Right atrium auricular region (tissue), 2 donors: ENCODE measurements at places on chromosomes 3 and 15.

DNA sequence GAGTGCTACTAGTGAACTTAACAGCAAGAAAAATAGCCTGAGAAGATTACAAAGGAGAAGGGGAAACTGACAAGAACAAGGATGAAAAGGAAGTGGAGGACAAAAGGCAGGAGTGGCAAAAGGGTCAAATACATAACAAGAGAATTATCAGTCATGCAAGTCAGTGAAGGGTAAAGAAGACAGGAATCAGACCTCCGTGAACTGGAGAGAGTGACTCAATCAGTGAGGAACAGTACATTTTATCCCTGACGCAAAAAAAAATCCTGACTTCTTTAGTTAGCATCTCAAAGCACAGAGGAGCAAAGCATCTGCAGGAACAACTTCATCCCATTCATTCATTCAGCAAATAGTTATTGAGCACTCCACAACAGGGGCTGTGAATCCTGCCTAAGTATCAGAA lies 97.8 kb downstream of the SST start:
- H3K27ac ChIP-seq, result no peak overlapping the region
- no peaks in the 10 kb centered on the region for H3K27me3 ChIP-seq
- no peaks in the 10 kb centered on the region for H3K36me3 ChIP-seq
- no peak for DNase-seq

DNA sequence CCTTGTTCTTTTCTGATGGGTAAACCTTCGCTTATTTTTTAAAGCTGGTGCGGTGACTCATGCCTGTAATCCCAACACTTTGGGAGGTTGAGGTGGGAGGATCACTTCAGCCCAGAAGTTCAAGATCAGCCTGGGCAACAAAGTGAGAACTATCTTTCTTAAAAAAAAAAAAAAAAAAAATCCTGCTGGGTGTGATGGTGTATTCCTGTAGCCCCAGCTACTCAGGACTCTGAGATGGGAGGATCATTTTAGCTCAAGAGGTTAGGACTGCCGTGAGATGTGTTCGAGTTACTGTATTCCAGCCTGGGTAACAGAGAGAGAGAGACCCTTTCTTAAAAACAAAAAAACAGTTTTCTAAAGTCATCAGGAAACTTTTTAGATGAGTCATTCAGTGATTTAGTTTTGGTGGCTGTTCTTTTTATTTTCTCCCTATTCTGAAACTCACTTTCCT lies 37.7 kb downstream of the SLMAP start:
- no peaks in the 10 kb centered on the region for H3K36me3 ChIP-seq
- no peak overlapping the region for H3K4me3 ChIP-seq
- DNase-seq, result no peak
- no peaks in the 10 kb centered on the region for H3K4me1 ChIP-seq
- H3K27ac ChIP-seq, result no peak overlapping the region
- H3K27me3 ChIP-seq, result no peaks in the 10 kb centered on the region

DNA sequence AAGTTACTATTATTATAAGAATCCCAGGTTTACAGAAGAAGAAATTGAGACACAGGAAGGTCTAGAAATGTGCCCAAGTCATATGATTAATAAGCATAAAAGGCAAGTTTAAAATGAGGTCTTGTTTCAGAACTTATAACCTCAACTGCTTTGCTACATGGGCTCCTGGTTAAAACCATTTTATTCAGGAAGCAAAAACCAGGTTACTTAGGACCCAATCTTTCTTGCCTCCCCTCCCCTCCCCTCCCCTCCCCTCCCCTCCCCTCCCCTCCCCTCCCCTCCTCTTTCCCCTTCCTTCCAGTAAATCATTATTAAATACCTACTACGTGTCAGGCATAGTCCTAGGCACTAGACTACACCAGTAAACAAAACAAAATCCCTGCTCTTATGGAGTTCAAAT lies 93.9 kb downstream of the NAALADL2 start:
- no peak overlapping the region for H3K27ac ChIP-seq
- no peaks in the 10 kb centered on the region for H3K27me3 ChIP-seq
- DNase-seq, result no peak
- no peaks in the 10 kb centered on the region for H3K36me3 ChIP-seq
- H3K4me3 ChIP-seq, result no peak overlapping the region

DNA sequence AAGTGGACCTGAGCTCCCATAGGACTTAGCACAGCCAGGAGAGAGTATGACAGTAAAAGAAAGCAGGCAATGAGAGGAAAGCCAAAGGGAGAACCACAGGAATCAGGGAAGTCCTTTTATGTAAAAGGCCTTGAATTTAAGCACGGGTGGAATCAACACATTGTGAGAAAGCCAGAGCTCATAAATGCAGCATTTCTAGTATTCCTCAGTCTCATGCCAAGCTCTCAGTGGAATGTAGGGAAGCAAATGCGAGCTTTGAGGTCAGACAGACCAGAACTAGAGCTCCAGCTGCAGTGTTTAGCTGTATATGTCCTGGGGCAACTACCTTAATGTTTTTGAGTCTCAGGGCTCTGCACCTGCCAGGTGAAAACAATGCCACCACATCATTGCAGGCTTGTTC lies 132.1 kb upstream of the TRIM42 start:
- H3K27ac ChIP-seq, result no peak overlapping the region
- no peaks in the 10 kb centered on the region for H3K27me3 ChIP-seq
- H3K4me3 ChIP-seq, result no peak overlapping the region
- no peak for DNase-seq
- no peaks in the 10 kb centered on the region for H3K36me3 ChIP-seq

DNA sequence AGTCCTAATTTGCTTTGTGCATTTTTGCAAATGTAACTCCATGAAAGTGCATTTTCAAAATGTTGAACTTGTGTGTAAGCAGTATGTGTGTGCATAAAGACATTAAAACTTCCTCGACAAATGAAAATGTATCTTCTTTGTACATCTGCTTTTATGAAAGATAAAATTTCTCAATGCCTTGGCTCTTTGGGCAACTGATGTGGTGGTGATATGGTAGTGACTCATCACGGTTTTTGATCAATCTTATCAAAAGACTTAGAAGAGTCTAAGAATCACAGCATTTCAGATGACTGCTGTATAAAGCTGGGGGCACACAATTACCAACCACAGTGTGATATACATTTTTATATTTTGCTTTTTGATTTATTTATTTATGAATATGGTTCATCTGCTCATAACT lies 5.4 kb upstream of the MASP1 start:
- no peak overlapping the region for H3K27ac ChIP-seq
- no peak overlapping the region for H3K4me3 ChIP-seq
- H3K36me3 ChIP-seq, result no peaks in the 10 kb centered on the region
- DNase-seq, result no peak

GRCh38 chr3:45535665-45536064 lies 58.9 kb upstream of the LIMD1 start:
- no peak for DNase-seq
- peaks cover 4% of the 10 kb centered on the region for H3K36me3 ChIP-seq
- H3K4me1 ChIP-seq, result peaks cover 19% of the 10 kb centered on the region
- H3K27ac ChIP-seq, result no peak overlapping the region
- H3K27me3 ChIP-seq, result no peaks in the 10 kb centered on the region

DNA sequence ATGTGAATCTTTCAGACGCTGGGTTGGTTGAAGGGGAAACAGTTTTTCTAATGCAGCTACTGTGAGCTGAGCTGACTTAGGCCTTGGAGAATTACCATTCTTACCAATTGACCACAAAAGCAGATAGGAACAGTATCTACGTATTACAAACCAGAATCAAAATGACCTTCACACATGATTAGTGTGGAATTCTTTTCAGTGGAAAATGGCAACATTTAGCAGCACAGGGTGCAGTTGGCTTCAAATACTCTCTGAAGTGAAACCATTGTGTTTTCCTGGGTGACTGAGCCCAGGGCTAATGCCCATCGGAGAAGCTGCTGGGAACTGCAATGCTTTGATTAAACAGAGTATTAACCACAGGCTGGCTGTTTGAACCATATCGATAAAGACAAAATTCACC lies 40.2 kb upstream of the GOLGA8J start:
- no peak for DNase-seq
- no peak overlapping the region for H3K4me3 ChIP-seq
- H3K36me3 ChIP-seq, result no peaks in the 10 kb centered on the region

DNA sequence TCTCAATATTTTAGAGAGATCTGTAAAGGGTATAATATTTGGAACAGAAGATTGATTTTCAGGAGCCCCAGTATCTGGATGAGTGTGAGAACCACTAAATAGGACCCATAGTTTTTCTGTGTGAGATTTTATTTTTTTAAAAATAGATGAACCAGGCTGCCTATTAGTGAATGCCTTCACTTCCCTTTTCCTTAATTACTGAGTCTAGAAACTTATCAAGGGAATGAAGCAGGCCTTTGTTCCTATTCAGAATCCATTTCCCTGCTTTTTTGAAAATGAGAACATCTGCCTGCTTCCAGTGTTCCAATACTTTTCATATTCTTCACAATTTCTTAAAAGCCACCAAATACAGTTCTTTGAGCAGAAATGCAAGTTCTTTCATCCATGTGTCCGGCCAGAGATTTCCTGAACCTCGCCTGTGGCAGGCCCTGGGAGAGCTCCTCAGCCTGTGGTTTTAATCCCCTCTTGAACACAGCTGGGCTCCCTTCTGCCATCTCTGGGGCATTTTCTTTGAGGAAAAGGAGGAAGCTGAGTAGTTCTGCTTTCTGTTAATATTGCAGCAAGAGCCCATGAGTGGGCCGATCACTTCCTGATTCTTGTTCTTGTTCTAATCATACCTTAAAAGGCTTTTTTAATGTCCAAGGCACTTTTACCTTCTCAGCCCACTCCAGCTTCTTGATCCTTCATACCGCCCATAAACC lies 4.7 kb downstream of the EHD4 start:
- no peaks in the 10 kb centered on the region for H3K27me3 ChIP-seq
- peak; percentile 63 for DNase-seq
- H3K4me3 ChIP-seq, result no peak overlapping the region
- H3K27ac ChIP-seq, result peak overlapping the region; percentile 96
- peaks cover 56% of the 10 kb centered on the region for H3K4me1 ChIP-seq

- no peaks in the 10 kb centered on the region for H3K36me3 ChIP-seq
- no peaks in the 10 kb centered on the region for H3K27me3 ChIP-seq
Measured at GRCh38 chr15:67098768-67099282, 33.4 kb downstream of the SMAD3 start.

- no peak overlapping the region for H3K27ac ChIP-seq
- H3K36me3 ChIP-seq, result peaks cover 73% of the 10 kb centered on the region
- no peak overlapping the region for H3K4me3 ChIP-seq
- H3K27me3 ChIP-seq, result no peaks in the 10 kb centered on the region
- no peak for DNase-seq
Measured at GRCh38 chr15:42955518-42955917, 34.9 kb upstream of the TTBK2 start.

DNA sequence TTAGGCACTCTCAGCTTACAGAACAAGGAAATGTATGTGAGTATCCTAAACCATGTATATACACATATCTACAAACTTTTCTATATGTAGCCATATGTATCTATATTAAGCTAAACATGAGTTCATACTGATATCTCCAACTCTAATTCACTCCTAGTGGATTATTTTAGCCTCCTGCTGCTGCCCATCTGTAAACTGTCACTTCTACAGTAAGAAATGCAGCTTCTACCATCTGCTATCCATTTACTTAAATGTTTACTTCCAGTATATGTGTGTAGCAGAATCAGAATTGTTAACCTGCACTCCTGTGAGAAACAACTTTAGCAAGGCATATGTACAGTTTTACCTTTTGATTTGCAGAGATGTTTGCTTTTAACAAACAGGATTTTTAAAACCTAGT lies 478.5 kb upstream of the CBLB start:
- DNase-seq, result no peak
- no peak overlapping the region for H3K4me3 ChIP-seq
- no peaks in the 10 kb centered on the region for H3K36me3 ChIP-seq
- H3K4me1 ChIP-seq, result peaks cover 11% of the 10 kb centered on the region

- H3K4me3 ChIP-seq, result peak overlapping the region; percentile 72
- H3K4me1 ChIP-seq, result no peaks in the 10 kb centered on the region
- peak overlapping the region; percentile 77 for H3K27ac ChIP-seq
- H3K36me3 ChIP-seq, result no peaks in the 10 kb centered on the region
- no peaks in the 10 kb centered on the region for H3K27me3 ChIP-seq
Measured at GRCh38 chr3:133896002-133896761, 500 bp upstream of the RAB6B start.

- H3K27ac ChIP-seq, result no peak overlapping the region
- peak overlapping the region; percentile 4 for H3K4me3 ChIP-seq
- H3K27me3 ChIP-seq, result no peaks in the 10 kb centered on the region
Measured at GRCh38 chr3:16550305-16550675, 36.8 kb upstream of the RFTN1 start.

- H3K36me3 ChIP-seq, result no peaks in the 10 kb centered on the region
- H3K4me1 ChIP-seq, result no peaks in the 10 kb centered on the region
- no peak overlapping the region for H3K4me3 ChIP-seq
Measured at GRCh38 chr3:94522488-94522887, 459.6 kb downstream of the NSUN3 start.

GRCh38 chr15:32982001-32982400 lies 212.5 kb downstream of the FMN1 start:
- no peaks in the 10 kb centered on the region for H3K27me3 ChIP-seq
- no peak for DNase-seq
- H3K36me3 ChIP-seq, result no peaks in the 10 kb centered on the region
- no peak overlapping the region for H3K4me3 ChIP-seq
- H3K27ac ChIP-seq, result no peak overlapping the region

DNA sequence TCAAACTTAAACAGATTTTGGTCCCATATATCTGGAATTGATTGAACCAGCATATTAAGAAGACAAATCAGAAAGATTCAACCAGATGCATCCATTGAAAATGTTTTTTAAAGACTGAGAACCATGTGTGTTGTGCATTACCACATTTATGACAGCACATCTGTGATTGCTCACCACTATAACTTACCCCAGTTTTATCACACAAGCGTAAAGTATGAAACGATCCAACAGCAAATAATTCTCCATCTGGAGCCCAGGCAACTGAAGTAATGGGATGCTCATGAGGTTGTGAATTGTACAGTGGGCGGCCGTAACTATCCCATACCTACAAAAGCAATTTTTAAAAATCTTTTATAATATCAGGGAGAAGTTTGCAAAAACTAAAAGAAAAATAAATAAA lies 43.2 kb downstream of the IFT80 start:
- H3K27me3 ChIP-seq, result no peaks in the 10 kb centered on the region
- H3K27ac ChIP-seq, result no peak overlapping the region
- no peak for DNase-seq

DNA sequence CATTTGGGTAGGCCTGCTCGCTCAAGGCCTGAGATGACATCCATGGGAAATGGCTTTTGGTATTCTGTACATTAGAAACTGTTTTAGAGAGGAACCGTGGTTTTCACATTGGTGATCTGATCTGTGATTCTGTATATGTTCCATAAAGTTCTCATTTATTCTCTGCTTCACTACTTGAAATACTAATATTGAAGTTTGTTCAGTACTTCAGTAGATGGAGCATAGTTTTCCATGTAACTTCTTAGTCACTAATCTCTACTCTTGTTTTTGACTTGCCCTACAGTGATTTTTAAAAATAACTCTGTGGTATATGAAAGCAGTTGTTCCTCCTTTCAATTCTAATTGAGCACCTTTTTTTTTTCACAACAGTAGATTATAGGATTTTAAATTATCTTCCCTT lies 66.5 kb downstream of the MBNL1 start:
- no peak overlapping the region for H3K27ac ChIP-seq
- no peak for DNase-seq
- H3K4me3 ChIP-seq, result no peak overlapping the region
- no peaks in the 10 kb centered on the region for H3K4me1 ChIP-seq
